CD8-positive, alpha-beta memory T cell (primary cell): ENCODE measurements at places on chromosomes 11 and 22. TPM values are rescaled to one million over a fixed set of nuclear protein-coding genes. Genes with fewer than 3 reads are reported as not detected.

The FOLR1 gene
- not detected for total RNA-seq

DNA sequence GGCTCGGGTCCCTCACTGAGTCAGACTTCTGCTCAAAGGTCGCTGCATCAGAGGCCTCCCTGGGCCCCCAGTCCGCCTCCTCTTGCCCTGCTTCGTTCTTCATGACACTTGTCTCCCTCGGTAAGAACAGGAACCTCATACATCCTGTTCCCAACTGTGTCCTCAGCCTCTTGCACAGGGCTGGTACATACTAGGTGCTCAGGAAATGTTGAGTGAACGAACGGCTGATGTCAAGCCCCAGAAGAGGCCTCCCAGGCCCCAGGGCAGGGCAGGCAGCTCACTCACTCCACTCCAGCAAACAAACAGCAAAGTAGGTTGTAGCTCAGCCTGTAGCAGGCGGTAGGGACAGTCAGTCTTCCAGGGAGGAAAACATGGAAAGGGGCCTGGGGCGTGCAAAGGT is 17.2 kb downstream of the SYNGR1 start:
- no peaks in the 10 kb centered on the region for H3K36me3 ChIP-seq
- H3K4me3 ChIP-seq = no peak overlapping the region
- H3K4me1 ChIP-seq = no peaks in the 10 kb centered on the region
- H3K27ac ChIP-seq = no peak overlapping the region

DNA sequence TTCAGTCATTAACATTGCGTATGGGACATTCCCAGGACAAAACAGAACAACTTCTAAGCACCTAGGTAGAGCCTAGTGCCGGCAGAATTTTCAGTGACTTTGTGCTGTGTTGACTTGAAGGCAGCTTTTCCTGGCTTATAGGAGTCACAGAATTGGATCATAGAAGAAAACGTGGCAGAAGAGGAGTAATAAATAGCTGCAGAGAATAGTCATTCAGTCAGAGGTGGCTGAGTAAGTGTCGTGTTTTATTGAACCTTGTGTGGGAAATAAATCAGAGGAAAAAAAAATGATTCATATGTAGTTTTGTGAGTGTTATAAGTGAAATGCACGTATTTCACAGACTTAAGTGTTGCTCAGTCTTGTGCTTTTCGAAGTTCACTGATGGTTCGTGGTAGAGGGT is 2.1 kb downstream of the BARX2 start:
- peaks cover 7% of the 10 kb centered on the region for H3K27me3 ChIP-seq
- no peak overlapping the region for H3K4me3 ChIP-seq
- H3K4me1 ChIP-seq = no peaks in the 10 kb centered on the region
- DNase-seq = no peak
- H3K36me3 ChIP-seq = no peaks in the 10 kb centered on the region
- H3K27ac ChIP-seq = no peak overlapping the region

DNA sequence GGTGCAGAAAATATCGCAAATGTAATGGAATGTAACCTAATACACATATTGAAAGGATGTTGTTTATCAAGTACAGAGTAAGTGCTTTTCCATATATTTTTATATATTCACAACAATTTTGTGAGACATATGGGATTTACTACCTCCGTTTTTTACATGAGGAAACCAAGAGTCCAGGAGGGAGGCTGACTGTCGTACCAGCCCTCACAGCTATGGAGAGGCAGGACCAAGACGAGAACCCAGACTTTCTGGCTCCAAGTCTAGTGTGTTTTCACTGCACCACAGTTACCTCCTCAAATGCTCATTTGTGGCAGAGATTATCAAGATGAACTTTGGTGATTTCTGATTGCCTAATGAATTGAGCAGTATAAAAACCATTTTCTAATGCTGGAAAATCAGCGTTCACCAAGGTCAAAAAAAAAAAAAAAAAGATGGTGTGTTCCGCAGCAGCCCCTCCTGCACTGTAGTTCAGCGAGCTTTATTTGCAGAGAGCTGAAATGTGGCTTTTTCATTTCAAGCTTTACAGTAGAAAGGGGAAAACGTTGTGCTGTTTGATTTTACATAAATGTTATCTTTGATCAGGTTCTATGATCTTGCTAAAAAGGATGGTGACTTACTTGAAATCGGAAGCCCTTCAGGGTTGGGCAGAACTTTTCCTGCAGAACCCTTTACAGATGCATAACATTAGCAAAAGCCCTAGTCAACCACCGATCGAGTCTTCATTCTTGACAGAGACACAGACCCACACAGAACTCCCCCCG is 44.7 kb upstream of the WEE1 start:
- no peaks in the 10 kb centered on the region for H3K4me1 ChIP-seq
- H3K27me3 ChIP-seq = no peaks in the 10 kb centered on the region
- DNase-seq = no peak

The KDM4E gene
- not detected for total RNA-seq

- H3K36me3 ChIP-seq = no peaks in the 10 kb centered on the region
- no peak for DNase-seq
- no peaks in the 10 kb centered on the region for H3K4me1 ChIP-seq
- no peaks in the 10 kb centered on the region for H3K27me3 ChIP-seq
- H3K27ac ChIP-seq = no peak overlapping the region
Observed at GRCh38 chr11:122068837-122069236, 47.2 kb downstream of the BLID start.

The MPPED2 gene
- not detected for total RNA-seq

The ROM1 gene
- 4.9 TPM for total RNA-seq

The C11orf16 gene
- total RNA-seq = not detected

- H3K4me1 ChIP-seq = no peaks in the 10 kb centered on the region
- H3K27ac ChIP-seq = no peak overlapping the region
- H3K27me3 ChIP-seq = no peaks in the 10 kb centered on the region
- H3K36me3 ChIP-seq = no peaks in the 10 kb centered on the region
- no peak for DNase-seq
- no peak overlapping the region for H3K4me3 ChIP-seq
Observed at GRCh38 chr11:66176650-66177049, 91.8 kb upstream of the RAB1B start.
